ENCODE measurements at places on chromosomes 2 and 18.

GRCh38 chr2:157839162-157839801 is 36.8 kb downstream of the ACVR1 start:
- no peak for DNase-seq

DNA sequence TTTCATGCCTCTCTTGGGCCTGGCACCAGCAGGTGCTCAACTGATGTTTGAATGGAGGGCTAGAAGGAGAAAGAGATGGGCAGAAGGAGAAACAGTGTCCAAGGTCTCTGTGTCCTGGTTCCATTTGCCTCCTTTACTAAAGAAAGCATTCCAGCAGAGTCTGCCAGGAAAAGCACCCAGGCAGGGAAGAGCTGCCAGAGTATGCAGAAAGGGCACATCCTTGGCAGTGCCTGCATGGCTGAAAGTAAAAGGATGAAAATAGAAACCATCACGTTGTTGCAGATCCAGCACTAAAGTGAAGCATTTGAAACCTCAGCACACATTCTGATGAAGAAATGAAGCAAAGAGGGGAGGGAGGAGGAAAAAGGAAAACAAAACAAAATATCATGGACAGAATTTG is 142.2 kb downstream of the ESCO1 start:
- DNase-seq: no peak

DNA sequence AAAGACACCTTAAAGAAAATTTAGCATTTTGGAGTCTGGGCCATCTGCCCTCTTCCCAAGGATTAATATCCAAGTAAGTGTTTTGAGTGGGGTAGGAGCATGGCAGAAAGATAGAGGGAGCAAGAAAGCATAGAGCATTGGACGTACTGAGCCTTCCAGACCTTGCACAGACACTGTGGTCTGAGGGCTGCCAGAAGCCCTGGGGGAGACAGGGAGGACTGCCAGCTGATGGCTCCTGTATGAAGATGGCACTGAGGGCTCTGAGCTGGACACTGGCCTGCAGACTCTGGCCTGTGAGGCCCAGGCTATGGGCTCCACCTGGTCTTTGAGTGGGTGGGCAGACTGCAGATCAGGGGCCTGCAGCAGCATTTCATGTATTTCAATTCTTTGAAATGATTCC is 2.9 kb upstream of the PKDCC start:
- DNase-seq: no peak

- no peak for DNase-seq
Observed at GRCh38 chr2:41718705-41719104, 329.1 kb upstream of the PKDCC start.

DNA sequence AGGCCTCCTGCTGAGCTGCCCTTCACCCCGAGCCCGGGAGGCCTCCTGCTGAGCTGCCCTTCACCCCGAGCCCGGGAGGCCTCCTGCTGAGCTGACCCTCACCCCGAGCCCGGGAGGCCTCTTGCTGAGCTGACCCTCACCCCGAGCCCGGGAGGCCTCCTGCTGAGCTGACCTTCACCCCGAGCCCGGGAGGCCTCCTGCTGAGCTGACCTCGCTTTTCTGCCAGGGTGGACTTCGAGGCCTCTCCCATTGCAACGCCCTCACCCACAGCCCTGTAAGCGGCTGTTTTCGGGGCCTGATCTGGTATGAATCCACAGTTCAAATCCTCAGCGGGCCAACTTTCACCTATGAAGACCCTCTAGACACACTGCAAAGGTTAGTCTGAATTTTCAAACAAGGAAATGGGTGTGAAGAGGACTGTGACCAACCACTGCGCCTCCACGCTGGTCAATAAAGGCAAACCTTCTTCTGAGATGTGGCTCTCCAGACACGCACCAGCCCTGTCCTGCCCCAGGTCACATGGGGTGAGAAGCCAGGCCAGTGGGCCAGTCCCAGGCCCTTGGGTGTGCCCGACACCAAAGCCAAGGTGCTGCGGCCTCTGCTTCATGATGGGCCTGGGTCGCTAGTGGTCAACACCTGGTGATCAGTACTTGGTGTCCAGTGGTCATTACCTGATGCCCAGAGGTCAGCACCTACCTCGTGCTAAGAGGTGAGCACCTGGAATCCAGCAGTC is 225.1 kb upstream of the SALL3 start:
- DNase-seq: no peak

DNA sequence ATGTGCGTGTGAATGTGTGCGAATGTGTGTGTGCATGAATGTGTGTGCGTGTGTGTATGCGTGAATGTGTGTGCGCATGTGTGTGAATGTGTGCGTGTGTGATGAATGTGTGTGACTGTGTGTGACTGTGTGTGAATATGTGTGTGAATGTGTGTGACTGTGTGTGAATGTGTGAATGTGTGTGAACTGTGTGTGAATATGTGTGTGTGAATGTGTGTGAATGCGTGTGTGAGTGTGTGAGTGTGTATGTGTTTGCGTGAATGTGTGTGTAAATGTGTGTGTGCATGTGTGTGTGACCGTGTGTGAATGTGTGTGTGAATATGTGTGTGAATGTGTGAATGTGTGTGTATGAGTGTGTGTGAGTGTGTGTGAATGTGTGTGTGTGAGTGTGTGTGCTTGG is 1103.8 kb downstream of the TSN start:
- no peak for DNase-seq

GRCh38 chr2:31087491-31087890 is 50.7 kb downstream of the GALNT14 start:
- no peak for DNase-seq

All from B cell (primary cell).